ENCODE measurements at places on chromosomes 2 and 18.

GRCh38 chr2:11574176-11575046 lies 40.6 kb downstream of the GREB1 start:
- no peak for DNase-seq

- DNase-seq: no peak
These were observed 69.5 kb downstream of the BIN1 start for GRCh38 chr2:127037476-127037875.

GRCh38 chr2:8314063-8314462 lies 367.8 kb upstream of the ID2 start:
- no peak for DNase-seq

GRCh38 chr2:46849721-46850556 lies 65.7 kb downstream of the MCFD2 start:
- no peak for DNase-seq

DNA sequence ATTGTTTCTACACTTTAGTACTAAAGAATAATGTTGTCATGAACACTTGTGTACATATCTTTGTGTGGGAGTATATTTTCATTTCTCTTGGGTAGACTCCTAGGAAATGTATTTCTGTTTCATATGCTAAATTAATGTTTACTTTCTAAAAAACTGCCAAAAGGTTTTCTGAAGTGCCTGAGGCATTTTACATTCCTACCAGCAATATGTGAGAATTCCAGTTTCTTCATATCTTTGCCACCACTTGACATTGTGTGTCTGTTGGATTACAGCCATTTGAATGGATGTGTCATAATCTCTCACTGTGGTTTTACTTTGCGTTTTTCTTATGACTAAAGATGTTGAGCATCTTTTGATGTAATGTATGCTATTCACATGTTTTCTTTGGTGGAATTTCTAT lies 428.2 kb upstream of the KCNH7 start:
- DNase-seq: no peak

- no peak for DNase-seq
These were observed 391.6 kb downstream of the DLGAP1 start for GRCh38 chr18:4063545-4063944.

DNA sequence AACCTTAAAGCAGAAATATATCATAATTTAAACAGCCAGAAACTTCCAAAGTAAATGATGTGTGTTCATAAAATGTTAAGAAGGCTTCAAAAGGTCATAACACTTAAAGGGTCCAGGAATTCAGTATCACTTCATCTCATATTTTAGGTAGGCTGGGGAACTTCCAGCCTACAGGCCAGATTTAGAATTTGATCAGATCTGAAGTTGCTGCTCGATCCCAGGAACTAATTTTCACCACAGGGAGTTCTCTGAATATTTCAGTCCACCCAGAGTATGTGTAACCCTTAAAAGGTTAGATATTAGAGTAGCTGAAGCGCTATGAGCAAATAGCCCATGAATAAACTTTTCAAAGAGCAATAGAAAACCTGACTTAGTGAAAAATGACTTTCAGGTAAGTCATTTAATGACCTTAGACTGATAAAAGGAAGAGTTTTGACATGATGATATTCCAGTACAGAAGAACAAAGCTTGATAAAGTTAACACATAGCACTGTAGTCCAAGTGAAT lies 1.7 kb downstream of the WIPF1 start:
- DNase-seq: no peak

GRCh38 chr2:184540246-184540789 lies 58.0 kb upstream of the ZNF804A start:
- DNase-seq: no peak

GRCh38 chr2:9574331-9574730 lies 18.7 kb upstream of the ADAM17 start:
- no peak for DNase-seq

Data from natural killer cell treated with Interleukin-12 subunit alpha and Interleukin-12 subunit beta and Interleukin-15 and Interleukin-18, amount 100 ng/mL, for 72 hours (primary cell).